ENCODE measurements at places on chromosomes 3 and 15.

DNA sequence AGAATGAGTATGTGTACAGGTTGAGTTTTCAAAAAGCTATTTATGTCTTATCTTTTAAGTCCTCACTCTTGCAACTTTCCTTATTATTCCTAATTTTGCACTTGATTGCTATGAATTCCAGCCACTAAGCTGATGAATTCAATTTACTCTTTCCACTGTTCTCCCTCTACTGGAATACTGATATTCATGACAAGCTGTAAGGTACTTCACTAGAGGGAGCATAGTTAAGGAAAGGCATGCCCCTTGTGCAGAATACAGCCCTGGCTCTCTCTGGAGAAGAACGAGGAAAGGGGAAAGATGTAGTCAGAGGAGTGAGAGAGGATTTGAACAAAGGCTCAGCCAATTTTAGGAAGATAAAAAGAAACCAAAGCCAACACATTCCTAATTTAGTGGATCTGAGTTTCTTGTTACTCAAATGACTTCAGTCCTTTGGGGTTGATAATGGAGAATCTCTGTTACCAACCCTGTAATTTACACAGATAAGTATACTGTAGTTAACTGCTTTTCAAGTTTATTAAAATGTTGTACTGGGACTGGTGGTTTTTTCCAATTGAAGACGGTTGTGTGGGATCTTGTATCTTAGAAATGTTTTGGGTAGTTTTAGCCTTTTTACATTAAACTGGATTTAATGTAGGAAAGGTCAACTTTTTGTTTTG, 4.0 kb downstream of the SCAANT1 start:
- DNase-seq = no peak

GRCh38 chr15:45644437-45644836, 9.6 kb downstream of the SQOR start:
- DNase-seq = peak; percentile 16

DNA sequence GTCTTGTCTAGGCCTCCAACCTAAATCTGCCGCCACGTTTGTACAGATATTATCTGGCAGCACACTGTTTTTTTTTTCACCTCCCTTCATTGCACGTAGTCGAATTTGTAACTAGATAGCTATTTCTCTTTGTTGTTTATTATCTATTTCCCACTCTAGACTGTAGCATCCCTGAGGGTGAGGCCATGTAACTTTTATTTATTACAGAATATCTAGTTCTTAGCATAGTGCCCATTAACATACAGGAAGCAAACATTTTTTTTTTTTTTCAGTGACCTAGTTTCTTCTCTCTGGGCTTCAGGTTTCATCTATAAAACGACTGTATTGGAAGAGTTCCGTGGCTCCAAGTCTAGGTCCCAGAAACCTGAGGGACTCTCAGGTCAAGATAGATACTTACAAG, 354.3 kb downstream of the FGF12 start:
- DNase-seq = no peak

GRCh38 chr3:53158765-53159155, 2.2 kb upstream of the PRKCD start:
- DNase-seq = no peak

DNA sequence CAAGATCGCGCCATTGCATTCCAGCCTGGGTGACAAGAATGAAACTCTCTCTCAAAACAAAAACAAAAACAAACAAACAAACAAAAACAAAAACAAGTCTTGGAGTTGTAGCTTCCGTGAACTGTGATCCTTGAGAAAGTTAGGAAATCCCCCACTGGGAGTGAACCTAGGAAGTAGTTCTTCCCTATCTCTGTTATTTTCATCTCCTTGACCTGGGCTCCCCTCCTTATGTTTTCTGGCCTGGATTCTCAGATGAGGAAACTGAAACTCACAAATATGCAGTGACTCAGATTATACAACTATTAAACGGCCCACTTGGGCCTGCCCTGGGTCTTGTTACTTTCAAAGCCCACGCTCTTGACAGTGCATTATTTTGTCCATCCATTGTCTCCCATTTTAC, 29.7 kb downstream of the SAXO2 start:
- DNase-seq = no peak

Data from T-helper 2 cell treated with Interferon-gamma antibody and Interleukin-4, amounts not matched to agents 5 μg/mL and 100 μg/mL, for 36 hours (primary cell).